ENCODE measurements at places on chromosomes 4 and X.

DNA sequence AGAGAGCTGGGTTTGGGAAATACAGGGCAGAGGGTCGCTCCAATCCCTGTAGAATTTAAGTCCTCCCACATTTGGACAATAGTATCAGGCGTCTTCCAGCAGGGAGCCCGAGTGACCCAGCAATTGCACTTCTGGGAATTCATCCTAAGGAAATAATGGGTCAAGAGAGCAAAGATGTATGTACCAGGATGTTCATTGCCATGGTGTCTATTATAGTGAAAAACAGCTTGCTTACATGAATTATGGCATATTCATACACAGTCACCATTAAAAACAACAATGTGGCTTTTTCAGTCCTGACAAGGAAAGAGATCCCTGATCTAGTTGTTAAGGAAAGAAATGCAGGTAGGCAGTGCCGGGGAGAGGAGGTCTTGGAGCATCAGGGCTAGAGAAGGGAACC is 167.7 kb downstream of the PJA1 start:
- DNase-seq, result no peak

GRCh38 chrX:19750028-19750782 is 137.2 kb downstream of the SH3KBP1 start:
- no peak for DNase-seq

DNA sequence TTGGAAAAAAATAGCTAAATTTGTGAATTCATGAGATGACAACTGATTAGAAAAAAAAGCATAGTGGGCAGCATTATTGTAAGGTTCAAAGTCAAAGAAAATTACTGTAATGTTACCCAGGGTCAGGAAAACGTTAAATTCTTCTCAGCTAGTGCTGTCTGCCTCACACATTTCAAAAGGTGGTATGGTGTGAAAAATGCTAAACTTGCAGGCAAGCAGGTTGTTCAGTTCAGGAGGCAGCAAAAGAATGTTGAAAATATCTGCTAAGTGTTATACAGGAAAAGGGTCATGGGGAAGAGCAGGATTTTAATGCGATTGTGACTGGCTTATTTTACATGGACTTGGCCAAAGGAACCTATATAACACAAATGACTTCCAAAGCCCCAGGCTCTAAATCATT is 232.5 kb upstream of the NDST3 start:
- DNase-seq, result no peak

DNA sequence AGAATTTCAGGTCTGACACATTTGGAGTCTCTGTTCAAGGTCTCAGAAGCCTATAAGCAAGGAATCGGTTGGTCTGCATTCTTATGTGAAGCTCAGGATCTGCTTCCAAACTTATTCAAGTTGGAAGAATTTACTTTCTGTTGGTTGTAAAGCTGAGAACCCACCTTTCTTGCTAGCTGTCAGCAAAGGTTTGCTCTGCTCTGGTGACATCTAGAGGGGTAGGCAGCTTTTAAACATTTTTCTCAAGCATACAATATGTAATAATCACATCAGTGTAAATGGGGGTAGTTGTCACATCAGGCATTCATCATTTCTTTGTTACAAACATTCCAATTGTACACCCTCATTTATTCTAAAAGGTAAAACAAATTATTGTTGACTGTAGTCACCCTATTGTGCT is 935.2 kb downstream of the TRAM1L1 start:
- DNase-seq, result no peak
